Stimulated activated CD4-positive, alpha-beta T cell treated with anti-CD3 and anti-CD28 coated beads, Interleukin-1b, Interleukin-23, amount 100 ng/mL, for 4 hours (primary cell): ENCODE measurements at places on chromosomes 13 and 19.

- DNase-seq: no peak
Measured at GRCh38 chr19:47058621-47059022, 10.2 kb upstream of the TMEM160 start.

DNA sequence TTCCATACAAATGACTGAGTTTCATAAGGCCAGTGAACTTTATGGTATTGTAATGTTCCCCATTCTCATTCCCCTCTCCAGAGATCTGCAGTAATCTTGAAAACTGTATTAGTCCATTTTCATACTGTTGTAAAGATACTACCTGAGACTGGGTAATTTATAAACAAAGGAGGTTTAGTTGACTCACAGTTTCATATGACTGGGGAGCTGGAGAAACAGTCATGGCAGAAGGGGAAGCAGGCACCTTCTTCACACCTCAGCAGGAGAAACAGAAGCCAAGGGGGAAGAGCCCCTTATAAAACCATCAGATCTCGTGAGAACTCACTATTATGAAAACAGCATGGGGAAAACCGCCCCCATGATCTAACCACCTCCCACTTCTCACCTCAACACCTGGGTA lies 318.7 kb upstream of the KLF12 start:
- no peak for DNase-seq

GRCh38 chr13:110683921-110684320 lies 22.0 kb downstream of the CARS2 start:
- DNase-seq: no peak

- DNase-seq: no peak
Measured at GRCh38 chr13:85314686-85315085, 484.5 kb downstream of the SLITRK6 start.

DNA sequence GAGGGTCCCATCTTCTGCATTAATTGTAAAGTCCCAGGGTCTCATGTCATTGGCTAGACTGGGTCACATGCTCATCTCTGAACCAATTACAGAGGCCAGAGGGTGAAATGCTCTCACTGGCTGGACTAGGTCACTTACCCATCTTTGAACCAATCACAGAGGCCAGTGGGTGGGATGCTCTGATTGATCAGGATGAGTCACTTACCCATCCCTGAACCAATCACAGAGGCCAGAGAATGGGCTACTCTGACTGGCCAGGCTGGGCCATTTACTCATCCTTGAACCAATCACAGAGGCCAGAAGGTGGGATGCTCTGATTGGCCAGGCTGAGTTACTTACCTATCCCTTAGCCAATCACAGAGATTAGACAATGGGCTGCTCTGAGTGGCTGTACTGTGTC lies 5.3 kb downstream of the MISP start:
- DNase-seq: no peak

DNA sequence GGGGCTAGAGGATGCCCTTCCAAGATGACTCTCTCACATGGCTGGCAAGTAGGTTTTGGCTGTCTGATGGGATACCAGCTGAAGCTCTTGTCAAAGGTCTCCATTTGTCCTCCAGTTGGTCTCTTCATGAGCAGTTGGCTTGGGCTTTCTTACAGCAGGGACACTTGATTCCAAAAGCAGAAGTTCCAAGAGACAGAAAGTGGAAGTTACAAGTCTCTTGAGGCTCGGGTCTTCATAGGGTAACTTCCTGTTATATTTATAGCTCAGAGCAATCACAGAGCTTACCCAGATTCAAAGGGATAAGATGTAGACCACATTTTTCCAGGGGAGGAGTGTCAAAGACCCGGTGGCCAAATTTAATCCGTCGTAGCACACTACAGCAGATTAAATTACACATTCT lies 440.0 kb downstream of the RFC3 start:
- DNase-seq: no peak

GRCh38 chr13:44825953-44826352 lies 163.3 kb downstream of the NUFIP1 start:
- no peak for DNase-seq

- DNase-seq: no peak
Measured at GRCh38 chr19:37995346-37995745, 88.3 kb downstream of the SIPA1L3 start.
